ENCODE measurements at places on chromosomes 16 and 17.
A peak's percentile ranks its signal among the peaks of the same experiment; 100 is the strongest.

DNA sequence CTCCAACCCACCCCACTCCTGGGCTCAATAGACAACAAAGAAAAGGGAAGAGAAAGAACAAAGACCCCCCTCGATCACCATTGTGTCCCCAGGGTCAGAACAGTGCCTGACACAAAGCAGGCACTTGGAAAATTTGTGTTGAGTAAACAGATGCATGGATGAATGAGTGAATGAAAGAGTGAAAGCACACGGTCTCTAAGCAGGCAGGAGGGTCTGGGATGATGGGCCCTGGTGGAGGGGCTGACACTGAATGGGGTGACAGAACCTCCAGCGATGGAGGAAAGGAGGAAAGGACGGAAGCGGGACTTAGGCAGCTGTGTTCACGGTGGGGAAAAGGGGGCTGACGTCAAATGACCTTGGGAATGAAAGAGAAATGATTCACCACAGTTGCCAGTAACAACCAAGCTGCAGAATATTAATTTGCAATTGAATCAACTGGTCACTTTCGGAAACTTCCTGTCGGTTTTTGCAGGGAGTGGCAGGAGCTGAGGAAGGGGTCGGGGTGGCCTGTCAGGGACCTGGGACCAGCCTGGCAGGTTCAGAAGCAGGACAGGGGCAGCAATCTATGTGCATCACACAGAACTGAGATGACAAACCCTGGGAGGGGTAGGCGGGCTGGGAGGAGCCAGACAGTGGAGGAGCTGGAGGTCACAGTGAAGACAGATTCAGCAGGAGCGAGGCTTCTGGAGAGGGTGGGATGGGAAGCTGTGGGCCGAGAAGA lies 6.7 kb upstream of the GAST start:
- DNase-seq: peak; percentile 32

DNA sequence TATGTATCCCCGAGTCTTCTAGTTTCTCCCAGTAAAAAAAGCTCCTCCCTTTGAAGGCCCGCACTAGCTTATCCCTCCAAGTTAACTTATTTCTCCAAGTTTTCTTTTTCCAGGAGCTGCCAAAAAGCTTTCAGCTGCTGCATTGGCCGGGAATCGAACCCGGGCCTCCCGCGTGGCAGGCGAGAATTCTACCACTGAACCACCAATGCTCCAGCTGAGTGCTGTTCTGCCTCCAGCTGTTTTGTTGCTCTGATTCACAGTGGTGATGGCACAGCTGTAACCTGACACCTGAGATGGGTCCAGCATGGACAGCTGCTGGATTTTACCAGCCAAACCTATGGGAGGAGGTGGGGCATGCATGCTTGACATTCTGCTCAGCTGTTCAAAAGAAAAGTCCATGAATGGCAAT lies 22.1 kb downstream of the VAC14 start:
- peak; percentile 90 for DNase-seq

GRCh38 chr17:51707216-51707615 lies 446.9 kb downstream of the UTP18 start:
- DNase-seq: no peak

DNA sequence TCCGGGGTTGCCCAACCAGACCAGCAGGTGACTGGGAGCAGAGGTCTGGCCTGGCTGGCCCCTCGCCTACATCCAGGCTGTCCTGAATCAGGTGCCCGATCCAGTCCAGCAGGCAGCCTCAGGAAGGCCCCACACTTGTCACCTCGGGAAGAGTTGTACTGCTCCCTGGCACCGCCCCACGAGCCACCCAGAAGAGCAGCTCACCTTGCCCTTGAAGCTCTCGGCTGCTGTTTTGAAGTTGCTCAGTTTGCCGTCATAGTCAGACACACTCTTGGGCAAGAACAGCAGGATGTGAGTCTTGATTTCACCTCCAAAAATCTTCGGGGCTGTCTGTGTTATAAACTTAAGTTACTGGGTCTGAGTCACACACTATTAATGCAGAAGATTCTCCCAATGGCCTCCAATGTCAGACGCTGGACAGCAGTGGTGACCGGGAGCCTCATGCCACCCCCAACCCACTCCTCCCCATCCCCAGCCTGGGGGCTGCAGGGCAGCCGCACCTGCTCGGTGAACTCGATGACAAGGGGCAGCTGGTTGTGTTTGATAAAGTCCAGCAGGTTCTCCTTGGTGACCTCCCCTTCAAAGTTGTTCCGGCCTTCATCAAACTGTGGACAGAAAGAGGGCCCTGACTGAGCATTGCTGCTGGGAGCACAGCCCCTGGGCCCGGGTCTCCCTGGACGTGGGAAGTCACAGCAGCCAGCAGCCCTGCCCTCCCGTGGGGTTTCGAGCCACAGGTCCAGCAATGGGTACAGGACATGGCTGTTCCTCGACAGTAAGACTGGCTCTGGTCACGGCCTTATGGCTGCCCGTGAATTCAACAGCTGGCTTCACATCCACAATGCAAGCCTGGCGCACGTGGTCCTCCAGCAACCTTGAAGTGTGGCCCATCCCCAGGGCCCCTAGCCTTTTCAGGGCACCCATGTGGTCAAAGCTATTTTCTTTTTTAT lies 12.2 kb upstream of the PPP1R27 start:
- DNase-seq: no peak

Measured in WTC11 (cell line).